ENCODE measurements at places on chromosomes 5 and 9.
A peak's percentile ranks its signal among the peaks of the same experiment; 100 is the strongest.

- DNase-seq: peak; percentile 64
Measured at GRCh38 chr5:77444356-77444755, 47.8 kb downstream of the WDR41 start.

DNA sequence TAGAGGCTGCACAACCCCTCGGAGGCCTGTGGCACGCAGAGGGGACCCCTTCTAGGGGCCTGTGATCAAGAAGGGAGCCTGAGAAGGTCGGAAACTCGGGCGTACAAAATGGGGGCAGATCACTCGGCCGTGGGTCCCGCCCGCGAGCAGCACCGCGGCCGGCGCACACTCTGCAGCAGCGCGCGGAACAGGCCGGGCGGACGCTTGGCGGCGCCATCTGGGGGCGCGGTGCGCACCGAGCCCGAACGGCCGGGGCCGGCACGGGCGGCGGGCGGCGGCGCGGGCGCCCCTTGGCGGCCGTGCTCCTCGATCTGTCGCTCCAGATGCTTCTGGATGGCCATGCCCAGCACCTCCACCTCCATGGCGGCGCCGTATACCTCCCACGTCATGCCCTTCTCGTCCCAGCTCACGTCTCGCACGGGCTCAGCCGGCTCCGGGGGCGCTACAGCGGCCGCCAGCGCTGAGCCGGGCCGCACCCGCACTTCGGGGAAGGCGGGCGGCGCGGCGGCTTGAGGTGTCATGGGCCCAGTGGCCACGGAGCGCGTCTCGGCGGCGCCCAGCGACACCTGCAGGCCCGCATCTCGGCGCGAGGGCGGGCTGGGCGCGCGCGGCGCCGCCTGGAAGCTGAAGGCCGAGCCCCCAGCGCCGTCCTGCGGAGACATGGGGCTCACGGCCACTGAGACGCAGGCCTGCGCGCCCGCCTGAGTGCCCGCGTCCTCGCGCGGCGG is 13.1 kb downstream of the GPRIN1 start:
- DNase-seq: peak; percentile 23

- peak; percentile 13 for DNase-seq
Measured at GRCh38 chr9:97749928-97750327, 52.8 kb upstream of the XPA start.

- no peak for DNase-seq
Measured at GRCh38 chr9:138094028-138094427, 216.4 kb downstream of the CACNA1B start.

- no peak for DNase-seq
Measured at GRCh38 chr5:118628660-118629354, 359.5 kb downstream of the DTWD2 start.

GRCh38 chr5:14286007-14286406 is 142.9 kb downstream of the TRIO start:
- DNase-seq: no peak

GRCh38 chr5:142391058-142391845 is 66.4 kb upstream of the SPRY4 start:
- DNase-seq: peak; percentile 36

GRCh38 chr5:125176005-125176390 is 429.6 kb upstream of the ZNF608 start:
- no peak for DNase-seq

DNA sequence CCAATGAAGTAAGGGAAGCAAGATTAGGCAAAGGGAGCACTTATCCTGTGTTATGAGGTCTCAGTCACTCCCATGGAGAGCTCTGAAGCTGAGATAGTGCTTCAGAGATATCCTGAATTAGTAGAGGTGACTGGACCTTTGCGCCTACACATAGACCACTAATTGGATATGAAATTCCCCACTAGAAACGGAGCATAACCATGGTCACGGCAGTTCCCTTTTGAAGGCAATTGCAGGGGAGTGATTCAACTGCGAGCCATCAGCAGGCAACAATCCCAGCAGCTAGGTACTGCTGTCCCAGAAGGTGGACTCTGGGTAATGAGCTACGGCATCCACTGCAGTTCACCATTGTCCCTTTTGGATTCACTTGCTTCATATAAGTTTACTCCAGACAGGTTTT is 267.7 kb upstream of the RASA1 start:
- DNase-seq: no peak

DNA sequence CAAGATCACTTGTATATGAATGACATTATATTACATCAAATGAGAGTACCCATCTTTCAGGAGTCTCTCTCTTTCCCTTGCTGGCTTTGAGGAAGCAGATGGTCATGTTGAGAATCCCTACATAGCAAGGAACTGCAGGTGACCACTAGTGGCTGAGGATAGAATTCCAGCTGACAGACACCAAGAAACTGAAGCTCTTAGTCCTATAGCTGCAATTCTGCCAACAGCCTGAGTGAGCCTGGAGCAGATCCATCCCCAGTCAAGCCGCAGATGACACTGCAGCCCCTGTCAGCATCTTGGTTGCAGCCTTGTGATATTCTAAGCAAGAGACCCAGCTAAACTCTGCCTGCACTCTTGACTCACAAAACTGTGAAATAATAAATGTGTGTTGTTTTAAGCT is 531.5 kb downstream of the CSNK1G3 start:
- no peak for DNase-seq

DNA sequence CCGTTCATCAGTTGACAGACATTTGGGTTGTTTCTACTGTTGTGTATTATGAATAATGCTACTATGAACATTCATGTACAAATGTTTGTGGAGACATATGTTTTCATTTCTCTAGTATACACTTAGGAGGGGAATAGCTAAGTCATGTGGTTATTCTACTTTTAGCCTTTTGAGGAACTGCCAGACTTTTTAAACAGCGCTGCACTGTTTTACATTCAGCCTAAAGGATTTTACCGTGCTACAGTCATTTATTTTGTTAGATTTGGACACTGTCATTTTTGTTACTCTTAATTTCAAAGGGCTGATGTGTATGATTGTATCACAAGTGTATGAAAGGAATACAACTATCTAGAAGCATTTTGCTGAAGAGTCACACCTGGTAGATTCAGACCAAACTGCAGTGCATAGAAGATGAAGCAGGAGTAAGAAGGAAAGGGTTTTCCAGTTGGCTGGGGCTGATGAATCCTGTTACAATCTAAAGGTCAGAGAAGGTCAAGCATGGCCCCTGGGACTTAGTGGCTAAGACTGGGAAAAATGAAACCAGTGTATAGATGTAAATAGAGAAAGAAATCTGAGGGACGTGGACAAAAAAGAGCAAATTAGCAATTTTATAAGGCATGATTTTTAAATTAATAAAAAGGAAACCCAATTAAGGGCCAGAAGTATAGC is 509.7 kb downstream of the PSAT1 start:
- DNase-seq: no peak

- DNase-seq: peak; percentile 22
Measured at GRCh38 chr9:134066526-134066912, 1.3 kb downstream of the BRD3 start.

DNA sequence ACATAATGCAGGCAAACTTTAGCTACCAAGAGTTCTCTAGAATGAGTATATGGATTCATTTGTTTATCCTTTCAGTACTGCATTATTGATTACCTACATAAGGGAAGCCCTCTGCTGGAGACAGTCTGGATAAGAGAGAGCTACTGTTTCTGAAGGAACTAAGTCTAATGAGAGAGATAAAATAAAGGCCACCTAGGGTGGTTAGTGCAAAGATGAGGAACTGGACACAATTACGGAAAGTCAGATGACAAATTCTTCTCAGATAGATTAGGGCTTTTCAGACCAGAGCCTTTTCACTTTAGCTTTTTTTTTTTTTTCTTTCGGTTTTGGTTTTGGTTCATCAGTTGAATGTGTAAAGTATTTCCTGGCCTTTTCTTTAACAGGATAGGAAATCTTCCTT is 31.3 kb downstream of the ISOC1 start:
- DNase-seq: no peak

DNA sequence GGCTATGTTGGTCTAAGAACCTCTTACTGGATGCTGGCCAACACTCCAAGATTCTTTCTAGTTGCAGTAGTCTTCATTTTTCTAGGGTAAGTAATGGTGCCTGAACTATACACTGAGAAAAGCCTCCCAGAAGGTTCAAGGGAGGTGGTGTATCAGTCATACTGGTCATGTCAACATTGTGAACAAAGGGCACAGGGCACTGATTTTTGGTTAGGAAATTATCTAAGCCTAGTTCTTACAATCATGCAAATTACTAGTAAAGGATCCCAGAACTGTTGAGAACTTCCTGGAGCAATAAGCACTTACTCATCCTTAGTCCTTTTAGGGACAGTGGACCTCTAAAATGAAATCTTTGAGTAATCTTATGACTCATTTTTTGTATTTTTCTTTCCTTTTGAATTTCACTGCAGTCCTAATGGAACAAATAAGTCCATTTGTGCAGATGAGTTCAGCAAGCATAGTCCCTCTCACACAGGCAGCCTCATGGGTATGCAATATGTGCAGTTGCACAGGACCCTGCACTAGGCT is 21.1 kb upstream of the CDC42SE2 start:
- DNase-seq: peak; percentile 76

DNA sequence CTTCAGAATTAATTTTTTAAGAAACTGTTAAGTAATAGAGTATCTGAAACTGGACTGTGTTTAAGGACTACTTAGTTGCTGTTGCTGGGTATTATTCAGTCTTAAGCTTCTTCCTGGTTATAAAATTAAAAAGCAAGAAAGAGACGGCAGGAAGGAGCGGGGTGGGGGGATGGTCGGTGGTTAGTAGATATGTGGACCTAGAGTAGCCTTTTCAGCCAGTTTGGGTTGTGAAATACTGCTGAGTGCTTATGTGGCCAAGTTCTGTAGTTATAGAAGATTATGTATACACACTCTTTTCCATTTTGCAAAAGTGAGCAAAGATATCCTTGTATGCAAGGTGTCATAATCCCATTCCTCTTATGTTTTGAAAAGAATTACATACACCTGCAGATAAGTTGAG is 28.5 kb downstream of the TRIO start:
- DNase-seq: peak; percentile 73

DNA sequence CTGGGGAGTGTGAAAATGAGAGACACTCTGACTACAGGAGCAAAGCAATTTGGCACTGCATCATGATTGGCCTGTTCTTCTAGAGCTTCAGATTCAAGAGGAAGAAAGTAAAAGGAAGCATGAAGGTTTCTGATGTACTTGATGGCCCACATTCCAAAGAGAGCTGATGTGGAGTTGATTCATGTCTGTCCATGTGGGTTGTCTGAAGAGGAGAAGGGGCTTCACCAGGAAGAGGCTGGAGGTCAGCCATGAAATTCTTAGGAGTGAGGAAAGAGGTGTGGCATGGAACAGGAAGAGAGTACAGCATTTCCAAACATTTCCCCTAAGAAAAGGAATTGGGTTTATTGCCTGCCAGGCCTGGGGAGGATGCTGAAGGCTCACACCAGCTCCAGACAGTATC is 70.7 kb downstream of the PTCD2 start:
- no peak for DNase-seq

DNA sequence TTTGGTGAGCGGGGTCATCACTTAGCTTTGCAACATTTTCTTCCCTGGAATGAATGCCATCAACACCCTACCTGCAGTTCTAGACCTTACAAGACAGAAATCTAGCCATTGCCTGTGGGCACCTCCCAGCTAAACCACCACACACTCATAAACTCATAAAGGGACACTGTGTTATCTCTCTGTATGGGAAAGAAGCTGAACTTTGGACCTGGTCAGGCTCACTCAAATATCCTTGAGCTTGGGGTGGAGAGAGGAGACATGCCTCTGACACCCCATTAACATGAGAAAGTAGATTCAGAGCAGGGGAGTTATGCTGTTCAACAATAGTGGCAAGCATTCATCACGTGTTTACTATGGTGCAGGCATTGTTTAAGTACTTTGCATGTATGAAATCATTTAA is 205.6 kb downstream of the ZNF462 start:
- no peak for DNase-seq

DNA sequence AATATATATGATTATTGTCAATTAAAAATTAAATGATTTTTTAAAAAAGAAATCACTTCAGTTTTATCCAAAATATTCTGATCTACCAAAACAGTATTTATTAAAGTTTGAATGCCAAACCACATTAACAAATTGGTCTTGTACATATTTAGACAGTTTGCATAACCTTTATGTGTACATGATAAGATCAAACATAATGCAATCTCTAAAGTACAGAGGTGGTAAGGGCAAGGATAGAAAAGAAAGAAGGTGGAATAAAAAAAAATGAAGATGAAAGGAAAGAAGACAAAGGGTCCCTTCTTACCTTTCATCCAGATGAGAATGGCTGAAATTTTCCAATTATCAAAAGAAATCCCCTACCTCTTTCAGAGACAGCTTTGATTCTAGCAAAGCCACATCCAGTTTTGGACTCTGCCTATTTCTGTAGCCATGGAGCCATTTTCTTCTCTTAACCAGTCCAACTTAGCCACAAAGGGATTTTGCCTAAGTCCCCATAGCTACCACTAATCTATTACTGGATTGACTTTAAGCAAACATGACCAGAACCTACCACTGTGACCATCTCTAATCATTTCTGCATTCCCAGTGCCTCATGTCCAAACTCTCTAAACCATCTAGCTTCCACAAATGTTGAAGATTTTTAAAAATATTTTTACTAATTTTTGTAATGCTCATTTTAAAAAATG is 133.3 kb upstream of the TRPM3 start:
- DNase-seq: no peak

GRCh38 chr5:138148811-138149210 is 9.6 kb upstream of the NME5 start:
- DNase-seq: peak; percentile 83

DNA sequence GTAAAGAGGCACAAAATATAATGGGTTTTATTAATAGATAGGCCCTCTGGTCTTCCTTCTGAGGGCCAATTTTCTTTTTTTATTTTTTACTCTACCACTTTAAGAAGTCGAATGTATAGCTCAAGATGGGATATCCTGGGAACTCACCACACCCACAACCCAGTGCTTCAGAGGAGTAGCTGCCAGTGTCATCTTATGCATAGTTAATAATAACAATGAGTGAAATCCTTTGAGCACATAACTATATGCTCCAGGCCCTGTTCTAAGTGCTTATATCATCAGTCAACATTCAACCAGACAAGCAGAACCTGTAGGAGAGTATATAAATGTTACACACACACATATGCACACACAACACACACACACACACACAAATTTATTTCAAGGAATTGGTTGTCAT is 150.3 kb upstream of the ACTBL2 start:
- no peak for DNase-seq

GRCh38 chr5:66223637-66224036 is 79.5 kb downstream of the SREK1 start:
- no peak for DNase-seq

DNA sequence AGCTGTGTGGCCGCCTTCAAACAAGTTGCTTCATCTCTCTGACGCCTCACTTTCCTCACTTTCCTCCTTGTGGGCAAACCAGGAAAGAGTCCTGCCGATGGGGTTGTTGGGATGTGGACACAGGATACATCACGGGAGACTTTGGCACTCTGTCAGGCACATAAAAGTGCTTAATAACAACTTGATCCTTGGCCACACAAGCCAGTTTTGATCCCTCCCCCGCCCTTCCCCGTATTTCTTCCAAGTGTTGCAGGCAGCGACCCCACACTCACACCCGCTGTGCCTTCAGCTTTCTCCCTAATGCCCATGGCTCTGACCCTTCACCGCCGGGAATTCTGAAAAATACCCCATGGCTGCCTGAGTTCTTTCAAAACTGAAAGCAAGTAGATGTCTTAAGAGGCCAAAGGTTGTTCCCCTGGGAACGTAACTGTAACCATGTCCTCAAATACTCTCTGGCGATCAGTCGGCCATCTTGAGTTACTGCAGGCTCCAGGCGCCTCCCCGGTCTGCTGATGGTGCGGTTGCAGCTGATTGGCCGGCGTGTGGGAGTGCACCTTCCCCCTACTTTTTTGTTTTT is 59.8 kb downstream of the ARHGEF37 start:
- peak; percentile 29 for DNase-seq

GRCh38 chr5:115838885-115839518 is 2.4 kb downstream of the ATG12 start:
- DNase-seq: peak; percentile 64

All from AG10803 (cell line).